ENCODE measurements at places on chromosomes 2 and 18.

DNA sequence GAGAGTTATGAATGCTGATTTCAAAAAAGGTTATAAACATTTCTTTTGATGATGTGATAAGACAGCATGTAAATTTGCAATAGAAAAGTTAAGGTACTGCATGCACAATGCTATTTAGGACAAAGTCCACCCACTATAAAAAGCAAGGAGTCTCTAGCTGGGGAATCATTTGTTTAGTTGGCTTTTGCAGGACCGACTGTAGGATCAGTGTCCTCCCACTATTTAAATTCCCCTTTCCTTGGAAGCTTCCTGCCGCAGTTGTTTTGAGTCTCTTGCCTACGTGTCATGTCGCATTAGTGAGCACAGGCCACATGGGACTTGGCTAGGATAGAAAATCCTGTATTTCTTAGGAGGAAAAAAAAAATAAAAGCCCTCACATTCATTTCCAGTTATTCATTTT lies 13.1 kb downstream of the QPCT start:
- DNase-seq: no peak

DNA sequence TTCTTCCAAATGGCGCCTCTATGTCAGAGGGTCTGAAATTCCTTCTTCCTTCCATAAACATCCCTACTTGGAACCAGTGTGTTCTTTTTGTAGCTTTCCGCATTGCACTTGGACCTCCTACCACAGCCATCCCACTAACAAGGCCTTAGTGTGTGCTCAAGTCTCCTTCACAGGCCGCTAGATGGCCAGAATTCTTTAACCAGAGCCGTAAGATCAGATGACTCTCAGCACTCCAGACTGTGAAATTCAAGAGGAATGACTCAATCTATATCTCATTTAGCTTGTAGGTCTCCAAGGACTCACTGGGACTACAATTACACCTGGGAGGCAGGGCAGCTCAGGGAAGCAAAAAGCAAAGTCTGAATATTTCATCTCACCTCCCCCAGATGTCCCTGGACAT lies 298.9 kb downstream of the EIPR1 start:
- no peak for DNase-seq

DNA sequence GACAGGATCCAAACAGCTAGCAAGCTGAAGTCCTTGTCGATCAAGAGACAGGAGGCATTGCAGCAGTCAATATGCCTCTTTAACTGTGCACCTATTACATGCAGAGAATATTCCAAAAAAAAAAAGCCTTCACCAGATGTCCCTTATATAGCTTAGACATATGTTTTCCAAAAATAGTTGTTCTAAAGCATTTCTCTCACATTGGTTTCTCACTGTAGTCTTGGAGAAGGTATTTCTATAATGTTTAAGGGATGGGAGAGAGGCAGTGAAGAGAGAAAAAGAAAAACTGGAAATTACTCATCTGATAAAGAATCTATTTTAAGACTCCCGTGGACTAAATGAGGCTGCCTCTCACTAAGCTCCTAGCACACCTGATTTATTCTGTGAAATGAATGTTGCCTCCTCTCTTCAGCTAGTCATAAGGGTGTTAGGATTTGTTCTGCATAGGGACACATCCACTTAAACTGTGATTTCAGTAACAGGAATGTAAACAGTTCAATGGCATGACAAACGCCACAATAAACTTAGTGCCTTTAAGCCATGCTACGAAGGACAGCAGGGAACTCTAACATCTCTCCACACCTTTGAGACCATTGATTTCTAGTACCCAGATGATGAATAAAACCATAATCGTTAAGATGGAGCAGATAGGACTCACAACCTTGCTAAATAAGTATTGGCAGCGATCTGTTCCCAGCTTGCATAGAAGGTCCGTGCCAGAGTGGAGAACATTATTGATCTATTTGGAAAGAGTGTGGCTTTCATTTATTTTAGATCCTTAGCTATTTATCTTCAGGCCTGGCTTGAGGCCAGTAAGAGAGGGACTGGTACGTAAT lies 98.6 kb upstream of the NCK2 start:
- DNase-seq: no peak

- DNase-seq: no peak
Measured at GRCh38 chr2:194591192-194591591, 1065.8 kb upstream of the SLC39A10 start.

DNA sequence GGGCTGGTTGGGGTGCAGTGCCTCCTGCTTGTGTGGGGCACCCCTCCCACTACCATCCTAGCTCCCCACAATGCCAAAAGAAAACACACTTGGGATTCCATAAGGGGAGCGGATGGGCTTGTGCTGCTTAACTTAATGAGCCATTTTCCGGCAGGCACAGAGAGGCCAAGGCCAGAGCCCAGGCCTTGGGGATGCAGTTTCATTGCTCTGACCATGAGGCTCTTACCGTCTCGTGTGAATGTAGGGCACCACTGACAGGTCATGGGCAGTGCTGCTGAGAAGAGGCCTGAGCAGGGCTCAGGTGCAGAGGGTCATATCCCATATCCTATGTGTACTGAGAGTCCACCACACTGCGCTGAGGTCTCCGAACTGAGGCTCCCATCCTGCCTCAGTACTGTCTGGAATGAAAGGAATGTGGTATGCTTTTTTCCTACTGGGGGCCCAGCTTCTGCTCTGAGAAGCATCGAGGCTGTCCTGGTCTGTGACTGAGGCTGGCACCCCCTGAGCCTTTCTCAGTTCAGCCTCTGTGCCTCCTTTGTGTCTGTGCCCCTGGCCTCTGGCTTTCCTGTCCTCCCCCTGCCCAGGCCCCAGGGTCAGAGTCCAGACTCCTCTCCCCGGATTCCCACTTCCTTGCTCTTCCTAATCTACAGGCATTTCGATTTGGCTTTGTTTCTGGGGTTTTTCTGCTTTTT lies 45.2 kb upstream of the MAPRE3 start:
- DNase-seq: no peak

DNA sequence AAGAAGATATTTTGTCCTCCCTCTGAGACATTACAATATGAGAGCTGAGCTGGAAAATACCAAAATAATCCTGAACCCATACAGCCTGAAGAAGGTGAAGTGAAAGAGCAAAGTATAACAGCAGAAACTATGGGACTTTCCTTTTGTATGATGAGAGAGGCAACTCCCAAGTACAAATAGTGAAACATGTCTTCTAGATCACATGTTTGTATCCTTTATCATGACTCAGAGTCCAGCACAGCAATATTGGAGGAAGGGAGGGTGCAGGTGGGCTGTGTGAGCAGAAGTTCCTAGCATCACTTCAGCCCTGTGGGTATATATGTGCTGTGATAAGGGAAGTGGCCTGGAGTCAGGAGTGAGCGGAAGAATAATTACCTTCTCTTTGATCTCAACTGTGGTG lies 265.6 kb upstream of the NRXN1 start:
- DNase-seq: no peak

- DNase-seq: no peak
Measured at GRCh38 chr2:228509021-228509420, 327.5 kb upstream of the SPHKAP start.

- DNase-seq: no peak
Measured at GRCh38 chr2:177545981-177546585, 153.5 kb downstream of the AGPS start.

DNA sequence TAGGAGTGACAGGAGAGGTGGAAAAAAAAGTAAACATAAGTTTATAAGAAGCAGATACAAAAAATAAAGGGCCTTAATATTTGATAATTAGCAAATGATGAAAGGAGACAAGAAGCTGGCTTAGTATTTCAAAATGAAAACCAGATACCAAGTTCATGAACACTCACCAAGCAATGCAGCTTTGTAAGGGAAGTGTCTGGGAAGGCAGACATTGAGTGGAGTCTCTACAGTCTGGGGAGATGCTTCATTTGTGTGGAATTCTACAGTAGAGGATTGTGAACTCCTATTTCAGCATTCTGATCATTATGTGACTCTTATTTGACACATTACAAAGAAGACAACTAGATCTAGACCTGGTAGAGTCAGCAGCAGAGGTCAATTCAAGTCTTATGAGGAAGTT lies 1072.7 kb downstream of the DSC3 start:
- DNase-seq: no peak

- DNase-seq: no peak
Measured at GRCh38 chr2:113806217-113806913, 49.9 kb upstream of the SLC35F5 start.

GRCh38 chr2:196927376-196928225 lies 1.1 kb upstream of the PGAP1 start:
- peak; percentile 88 for DNase-seq

GRCh38 chr18:9696112-9696511 lies 12.0 kb upstream of the RAB31 start:
- DNase-seq: no peak

GRCh38 chr2:135893374-135893794 lies 17.1 kb upstream of the MCM6 start:
- no peak for DNase-seq

DNA sequence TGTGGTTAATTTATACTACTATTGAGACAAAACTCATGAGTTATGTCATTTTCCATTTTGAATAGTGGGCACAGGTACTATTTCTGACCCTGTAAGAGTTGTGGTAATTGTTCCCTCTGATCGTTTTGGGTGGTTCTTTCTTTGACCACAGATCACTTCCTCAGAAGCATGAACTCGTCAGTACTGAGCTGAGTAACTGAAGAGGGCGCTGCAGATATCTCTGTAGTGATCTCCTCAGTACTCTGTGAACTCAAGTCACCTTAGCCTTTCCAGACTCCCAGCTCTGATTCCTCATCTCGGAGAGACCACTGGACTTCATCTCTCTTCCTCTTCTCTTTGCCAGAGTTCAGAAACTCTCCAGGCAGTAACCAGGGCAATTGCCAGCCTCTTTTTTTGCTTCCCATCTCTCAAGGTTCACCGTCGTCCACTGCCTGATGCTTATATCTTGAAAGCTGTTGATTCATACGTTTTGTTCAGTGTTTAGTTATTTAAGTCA lies 9.4 kb upstream of the IL1RL1 start:
- peak; percentile 82 for DNase-seq
